Prostate gland (tissue), 2 donors: ENCODE measurements at places on chromosomes 5 and 9.

- DNase-seq = no peak
These were observed 2.4 kb downstream of the SPRY4 start for GRCh38 chr5:142322403-142322746.

GRCh38 chr5:73443829-73444498 is 4.6 kb downstream of the FOXD1 start:
- DNase-seq = no peak

DNA sequence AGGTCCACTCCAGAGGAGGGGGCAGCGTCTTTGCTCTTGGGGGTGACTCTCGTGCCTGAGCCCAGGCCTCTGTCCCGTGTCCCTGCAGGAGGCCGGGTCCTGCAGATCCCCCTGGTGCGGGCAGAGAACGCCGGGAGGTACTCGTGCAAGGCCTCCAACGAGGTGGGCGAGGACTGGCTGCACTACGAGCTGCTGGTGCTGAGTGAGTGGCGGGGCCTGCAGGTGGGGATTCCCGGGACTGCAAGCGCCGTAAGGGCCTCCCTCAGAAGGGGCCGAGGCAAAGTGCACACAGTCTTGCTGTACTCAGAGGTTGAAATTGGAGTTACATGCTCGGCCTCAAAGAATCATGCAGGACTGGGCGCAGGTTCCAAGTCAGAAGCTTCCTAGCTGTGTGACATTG is 62.7 kb upstream of the ASS1 start:
- DNase-seq = no peak

GRCh38 chr5:137621861-137622823 is 113.7 kb downstream of the KLHL3 start:
- DNase-seq = no peak

DNA sequence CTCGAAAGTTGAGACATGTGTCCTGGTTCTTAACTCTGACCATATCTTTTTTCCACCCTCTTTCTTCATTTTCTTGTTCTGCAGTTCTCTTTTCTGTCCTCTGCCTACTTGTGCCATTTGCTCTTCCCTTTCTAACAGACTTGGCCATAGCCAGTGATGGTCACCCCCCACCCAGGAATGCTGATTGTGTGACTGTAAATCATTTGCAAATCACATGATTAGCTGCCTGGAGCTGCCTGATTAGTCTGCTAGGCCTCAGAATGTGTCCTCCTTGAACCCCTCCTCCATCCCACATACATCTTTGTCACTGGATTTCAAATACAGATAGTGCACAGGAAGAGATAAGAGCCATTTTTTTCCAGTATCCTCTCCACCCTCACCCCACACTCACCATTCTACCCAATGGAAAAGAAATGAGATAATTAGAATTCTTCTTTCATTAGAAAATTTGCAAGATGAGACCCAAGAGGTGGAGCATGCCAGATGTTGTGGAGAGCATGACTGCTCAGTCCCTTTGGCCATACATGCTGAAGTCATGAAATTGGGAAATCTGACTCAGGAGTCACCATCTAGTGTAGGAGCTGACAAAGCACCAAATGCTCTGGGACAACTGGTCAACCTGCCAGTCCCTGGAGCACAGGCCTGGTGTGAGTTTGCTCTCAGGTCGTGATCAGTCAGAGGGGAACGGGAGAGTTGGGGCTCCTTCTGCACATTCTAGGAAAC is 538.2 kb downstream of the CCDC171 start:
- DNase-seq = no peak

DNA sequence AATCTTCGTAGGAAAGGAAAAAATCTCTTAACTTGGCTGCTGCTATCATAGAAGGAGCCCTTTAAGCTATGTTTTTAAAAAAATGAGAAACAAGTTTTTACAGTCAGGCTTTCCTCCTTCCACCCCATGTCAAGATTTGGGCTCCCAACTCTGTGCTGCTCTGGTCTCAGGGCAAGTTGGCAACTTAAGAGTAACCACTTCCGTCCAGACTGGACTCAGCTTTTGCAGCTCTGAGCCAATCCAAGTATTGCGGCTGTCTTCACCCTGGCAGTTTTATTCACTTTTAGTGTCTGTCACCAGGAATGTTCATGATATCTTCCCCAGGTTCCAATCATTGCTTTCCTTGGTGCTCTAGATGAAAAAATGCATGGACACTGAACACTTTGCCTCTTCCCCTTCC is 115.9 kb upstream of the GAS1 start:
- no peak for DNase-seq

DNA sequence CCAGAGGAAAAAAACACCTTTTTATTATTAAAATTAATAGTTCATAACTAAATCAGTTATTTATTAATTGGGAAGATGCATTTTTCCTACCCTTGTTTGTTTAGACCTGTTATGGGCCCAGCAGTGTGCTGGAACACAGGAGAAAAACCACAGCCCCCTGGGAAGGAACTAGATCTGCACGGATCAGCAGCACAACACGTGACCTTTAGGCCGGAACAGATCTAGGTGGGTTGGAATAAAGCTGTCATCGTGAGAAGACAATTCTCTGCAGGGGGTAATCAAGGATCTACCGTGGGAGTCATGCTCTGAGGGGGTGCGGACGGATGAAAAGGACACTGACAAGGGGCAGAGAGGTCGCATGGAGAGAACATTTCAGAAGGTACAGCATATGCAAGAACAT is 95.8 kb upstream of the SPATA31C2 start:
- no peak for DNase-seq

- no peak for DNase-seq
These were observed 6.9 kb upstream of the EXOC3 start for GRCh38 chr5:435961-436640.

DNA sequence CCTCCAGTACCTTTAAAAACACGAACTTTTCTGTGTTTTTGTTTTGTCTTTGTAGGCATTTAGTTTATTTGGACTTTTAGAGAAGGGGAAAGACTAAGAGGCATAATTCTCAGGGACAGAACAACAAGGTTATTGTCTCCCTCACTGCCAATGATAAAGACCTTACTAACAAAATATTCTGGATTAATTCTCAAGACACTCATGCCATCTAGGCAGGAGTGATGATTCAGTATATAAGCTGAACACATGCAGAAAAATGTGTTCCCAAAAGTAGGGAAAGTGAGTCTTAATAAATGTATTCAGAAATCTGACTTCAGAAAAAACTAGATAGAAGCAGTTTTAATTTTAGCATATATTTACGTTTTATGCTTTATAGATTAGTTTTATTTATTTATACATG is 17.4 kb upstream of the ASPN start:
- no peak for DNase-seq

- DNase-seq = no peak
These were observed 199.0 kb upstream of the TARS1 start for GRCh38 chr5:33241802-33242201.

DNA sequence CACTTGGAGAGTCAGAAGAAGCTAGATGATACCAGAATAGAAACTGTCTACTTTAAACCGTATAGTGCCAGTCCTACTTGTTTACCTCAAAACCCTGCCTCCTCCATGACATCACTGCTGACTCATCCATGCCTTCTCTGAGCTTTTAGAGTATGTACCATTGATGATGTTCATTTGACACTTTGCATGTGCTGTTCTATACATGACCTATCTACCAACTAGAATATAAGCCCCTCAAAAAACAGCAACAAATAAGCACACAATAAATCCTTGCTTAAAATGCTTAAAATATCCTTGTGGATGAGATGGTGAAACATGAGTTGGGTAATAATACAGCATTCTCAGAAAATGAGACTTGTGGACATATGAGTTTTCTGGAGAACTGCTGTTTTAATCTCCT is 2.6 kb downstream of the CTNNAL1 start:
- DNase-seq = no peak

GRCh38 chr5:35575578-35575977 is 42.1 kb upstream of the SPEF2 start:
- no peak for DNase-seq

DNA sequence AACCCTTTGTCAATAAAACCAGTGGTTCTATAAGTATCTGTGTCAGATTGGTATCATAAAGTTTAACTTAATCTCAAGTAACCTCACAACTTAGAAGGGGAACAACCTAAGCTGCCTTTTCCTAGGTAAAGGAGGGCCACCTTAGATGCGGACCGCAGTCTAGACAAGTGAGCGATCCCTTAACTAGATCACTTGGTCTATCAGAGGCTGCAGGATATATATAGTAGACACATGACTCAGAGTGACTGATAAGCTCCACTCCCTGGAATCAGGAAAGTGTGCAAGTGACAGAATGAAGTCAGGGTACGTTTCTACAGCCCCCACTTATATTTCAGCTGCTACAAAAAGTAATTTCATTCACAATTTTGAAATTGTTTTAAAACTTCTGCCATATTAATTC is 7.4 kb downstream of the REEP5 start:
- no peak for DNase-seq

DNA sequence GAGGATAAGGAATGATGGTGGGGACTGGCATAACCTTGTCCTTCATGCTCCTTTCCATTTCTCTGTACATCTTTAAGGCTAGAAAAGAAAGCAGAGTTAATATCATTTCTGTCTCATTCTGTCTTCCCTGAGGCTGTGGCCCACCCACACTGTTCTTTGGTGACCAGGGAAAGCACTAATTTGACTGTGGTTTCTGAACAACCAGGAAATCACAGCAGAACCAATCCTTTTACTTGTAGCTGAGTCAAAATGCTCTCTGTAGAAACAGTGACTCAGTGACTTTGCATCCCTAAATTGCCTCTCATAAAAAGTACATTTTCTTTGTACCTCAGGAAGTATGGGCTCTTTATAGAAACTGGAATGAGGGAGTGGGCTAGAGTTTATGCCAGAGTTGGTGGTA is 28.1 kb downstream of the IL33 start:
- no peak for DNase-seq

DNA sequence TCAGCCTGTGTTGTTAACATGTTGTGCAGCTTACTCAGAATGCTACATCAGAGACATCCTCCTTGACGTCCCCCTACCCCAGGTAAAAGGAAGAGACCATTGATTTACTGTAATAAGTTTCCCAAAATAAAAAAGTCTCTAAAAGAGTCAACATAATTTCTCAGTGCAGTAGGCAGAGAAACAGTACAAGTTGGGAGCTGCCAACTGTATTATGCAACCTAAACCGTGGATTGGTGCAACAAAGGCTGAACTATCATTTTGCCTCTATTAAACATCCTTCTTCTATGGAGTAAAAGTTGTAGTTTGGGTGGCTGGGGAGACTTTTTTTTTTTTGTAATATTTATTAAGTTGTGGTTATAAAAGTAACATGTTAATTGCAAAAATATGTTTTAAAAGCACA is 208.0 kb downstream of the NR3C1 start:
- DNase-seq = no peak

GRCh38 chr5:158013303-158013702 is 154.4 kb upstream of the CLINT1 start:
- no peak for DNase-seq

GRCh38 chr9:37380570-37380969 is 41.9 kb upstream of the GRHPR start:
- DNase-seq = no peak

- DNase-seq = no peak
These were observed 4.0 kb downstream of the RNF183 start for GRCh38 chr9:113298924-113299770.
